ENCODE measurements at places on chromosomes 12 and 14.
A peak's percentile ranks its signal among the peaks of the same experiment; 100 is the strongest.

- DNase-seq = no peak
These were observed 17.5 kb downstream of the GRIP1 start for GRCh38 chr12:66661357-66661756.

DNA sequence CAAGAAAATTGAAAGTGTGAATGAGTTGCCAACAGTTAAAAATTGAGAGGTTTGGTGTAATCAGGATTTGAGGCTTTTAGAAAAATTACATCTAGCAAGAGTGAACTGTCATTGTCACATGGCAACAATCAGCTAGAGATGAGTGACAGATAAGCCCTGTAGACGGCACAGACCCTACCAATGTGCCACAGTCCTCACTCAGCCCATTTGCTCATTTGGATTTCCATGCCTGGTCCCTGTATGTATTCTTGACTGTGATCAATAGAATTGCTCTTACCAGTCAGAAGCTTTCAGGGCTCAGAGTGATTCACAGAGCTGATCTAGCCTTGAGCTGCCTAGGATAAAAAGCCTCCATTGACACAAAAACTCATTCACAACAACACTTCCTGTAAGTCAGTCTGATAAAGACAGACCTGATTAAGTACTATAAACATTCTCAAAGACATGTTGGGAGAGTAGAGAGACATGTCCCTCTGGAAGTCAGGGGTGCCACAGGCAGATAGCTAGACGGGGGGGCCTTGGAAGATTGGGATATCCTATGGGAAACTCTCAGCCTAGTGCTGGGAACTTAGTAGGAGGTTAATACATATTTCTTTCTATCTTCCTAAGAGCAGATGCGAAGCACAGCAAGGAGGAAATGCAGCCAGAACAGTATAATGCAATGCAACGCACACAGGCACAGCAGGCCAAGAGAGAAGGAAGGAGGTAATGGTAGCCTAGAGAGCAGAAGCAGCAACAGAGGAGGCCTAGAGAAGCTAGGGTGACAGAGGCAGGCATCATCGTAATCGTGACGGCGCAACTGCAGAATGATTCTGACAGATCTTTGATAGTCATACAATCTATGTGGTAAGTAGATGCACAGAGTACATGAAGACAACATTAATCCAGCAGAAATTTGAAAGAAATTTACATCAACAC is 2.0 kb upstream of the PELI2 start:
- DNase-seq = no peak

- DNase-seq = no peak
These were observed 97.7 kb downstream of the RMST start for GRCh38 chr12:97560350-97560749.

GRCh38 chr14:98328496-98328895 is 943.5 kb downstream of the BCL11B start:
- no peak for DNase-seq

DNA sequence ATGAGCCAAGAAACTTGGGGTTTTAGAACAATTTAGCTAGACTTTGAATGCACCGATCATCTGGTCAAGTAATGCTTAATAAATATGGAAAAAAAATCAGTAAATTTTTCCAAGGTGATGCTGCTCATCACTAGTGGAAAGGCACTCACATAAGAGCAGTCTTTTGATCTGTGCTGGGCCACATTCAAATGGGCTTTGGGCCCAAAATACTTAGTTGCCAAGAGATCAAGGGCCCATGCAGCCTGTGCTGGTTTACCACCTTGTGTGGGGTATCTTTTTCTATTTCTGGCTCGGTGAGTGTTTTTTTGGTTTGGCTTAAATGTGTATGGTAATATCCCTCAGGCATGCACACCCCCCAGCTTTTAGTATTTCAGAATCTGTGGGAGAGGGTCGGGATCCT is 943.2 kb downstream of the TMTC2 start:
- DNase-seq = no peak

GRCh38 chr14:54713379-54713778 is 146.5 kb downstream of the SAMD4A start:
- no peak for DNase-seq

- no peak for DNase-seq
These were observed 12.5 kb downstream of the AHNAK2 start for GRCh38 chr14:104965561-104966231.

DNA sequence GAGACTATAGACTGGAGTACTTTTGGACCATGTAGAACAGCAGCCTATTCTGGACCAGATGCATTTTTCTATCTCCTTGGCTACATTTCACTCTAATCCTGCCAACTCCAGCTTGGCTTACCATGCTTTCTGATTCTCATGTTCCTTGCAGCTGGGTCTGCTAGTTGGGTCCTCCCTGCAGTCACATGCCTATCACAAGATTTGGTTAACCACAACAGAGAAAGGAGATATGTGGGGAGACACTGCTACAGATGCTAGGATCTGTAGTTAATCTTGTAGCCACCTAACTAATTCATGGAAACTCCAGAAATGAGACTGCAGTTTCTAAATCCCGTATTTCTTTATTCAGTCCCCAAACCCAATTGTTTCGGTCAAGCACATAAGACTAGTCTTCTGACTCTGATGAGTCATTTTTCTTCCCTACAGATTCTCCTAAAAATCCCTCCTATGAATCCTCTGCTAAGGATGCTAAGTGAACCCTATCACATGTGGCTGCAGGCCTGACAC is 410.6 kb downstream of the DAD1 start:
- no peak for DNase-seq

DNA sequence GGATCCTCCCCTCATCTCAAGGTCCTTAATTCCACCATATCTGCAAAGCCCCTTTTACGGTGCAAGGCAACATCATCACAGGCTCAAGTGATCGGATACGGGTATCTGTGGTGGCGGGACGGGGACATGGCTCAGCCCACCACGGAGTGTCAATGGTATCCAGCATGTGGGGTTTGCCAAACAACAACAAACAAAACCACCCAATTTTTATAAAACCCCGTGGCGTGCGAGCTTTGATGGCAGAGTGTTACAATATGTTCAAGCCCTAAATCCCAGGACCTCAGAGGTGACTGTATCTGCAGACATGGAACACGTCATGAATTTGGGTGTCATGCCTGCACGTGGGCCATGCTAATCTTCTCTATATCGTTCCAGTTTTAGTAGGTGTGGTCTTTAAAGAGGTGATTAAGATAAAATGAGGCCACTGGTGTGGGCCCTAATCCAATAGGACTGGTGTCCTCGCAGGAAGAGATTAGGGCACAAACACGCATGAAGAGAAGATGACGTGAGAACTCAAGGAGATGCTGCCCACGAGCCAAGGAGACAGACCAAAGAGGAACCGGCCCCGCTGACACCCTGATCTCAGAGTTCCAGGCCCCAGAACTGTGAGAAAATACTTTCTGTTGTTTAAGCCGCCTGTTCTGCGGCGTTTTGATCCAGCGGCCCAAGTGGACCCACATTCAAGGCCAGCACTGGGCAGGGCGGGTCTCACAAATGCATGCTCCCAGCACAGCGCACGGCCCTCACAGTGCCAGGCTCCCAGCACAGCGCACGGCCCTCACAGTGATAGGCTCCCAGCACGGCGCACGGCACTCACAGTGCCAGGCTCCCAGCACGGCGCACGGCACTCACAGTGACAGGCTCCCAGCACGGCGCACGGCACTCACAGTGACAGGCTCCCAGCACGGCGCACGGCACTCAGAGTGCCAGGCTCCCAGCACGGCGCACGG is 6.7 kb upstream of the GOLGA3 start:
- DNase-seq = no peak

GRCh38 chr12:102913453-102914226 is 3.4 kb downstream of the PAH start:
- DNase-seq = no peak

- no peak for DNase-seq
These were observed 58.8 kb downstream of the PPP2R5C start for GRCh38 chr14:101820283-101820798.

DNA sequence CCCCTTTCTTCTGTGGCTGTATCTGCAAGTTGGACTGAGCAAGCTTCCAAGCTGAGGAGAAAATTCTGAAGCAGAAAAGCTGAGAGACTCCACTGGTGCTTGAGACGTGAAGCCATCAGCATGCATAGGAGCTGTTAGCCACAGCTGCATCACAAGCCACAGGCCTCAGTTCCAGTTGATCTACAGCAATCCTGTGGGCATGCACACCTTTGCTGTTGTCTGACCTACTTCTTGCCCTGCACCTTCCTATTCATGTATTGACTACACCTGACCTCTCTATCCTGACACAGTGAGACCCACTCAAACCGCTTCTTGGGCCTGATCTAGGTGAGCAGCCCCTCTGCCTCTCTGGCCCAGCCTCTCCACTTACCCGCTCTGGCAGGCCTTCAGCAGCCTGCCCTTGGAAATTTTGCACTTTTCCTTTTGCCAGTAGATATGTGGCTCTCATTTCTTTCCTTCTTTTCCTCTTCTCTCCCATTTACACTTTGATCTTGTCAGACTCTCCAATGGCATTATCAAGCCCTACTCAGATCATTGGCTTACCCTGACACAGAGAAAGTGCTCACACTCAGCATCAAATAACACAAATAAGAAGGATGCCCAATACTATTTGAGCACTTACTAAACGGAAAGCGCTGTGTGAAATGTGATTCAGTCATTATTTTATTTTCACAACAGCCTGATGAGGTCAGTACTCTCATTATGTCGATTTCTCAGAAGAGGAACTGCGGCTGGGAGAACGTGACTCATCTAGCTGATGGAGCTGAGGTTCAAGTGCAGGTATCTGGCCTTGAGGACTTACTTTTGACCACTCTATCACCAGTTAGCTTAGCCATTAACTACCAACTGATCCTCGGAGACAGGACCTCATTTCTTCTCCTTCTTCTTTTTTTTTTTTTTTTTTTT is 21.9 kb upstream of the PTGR2 start:
- DNase-seq = peak; percentile 79

DNA sequence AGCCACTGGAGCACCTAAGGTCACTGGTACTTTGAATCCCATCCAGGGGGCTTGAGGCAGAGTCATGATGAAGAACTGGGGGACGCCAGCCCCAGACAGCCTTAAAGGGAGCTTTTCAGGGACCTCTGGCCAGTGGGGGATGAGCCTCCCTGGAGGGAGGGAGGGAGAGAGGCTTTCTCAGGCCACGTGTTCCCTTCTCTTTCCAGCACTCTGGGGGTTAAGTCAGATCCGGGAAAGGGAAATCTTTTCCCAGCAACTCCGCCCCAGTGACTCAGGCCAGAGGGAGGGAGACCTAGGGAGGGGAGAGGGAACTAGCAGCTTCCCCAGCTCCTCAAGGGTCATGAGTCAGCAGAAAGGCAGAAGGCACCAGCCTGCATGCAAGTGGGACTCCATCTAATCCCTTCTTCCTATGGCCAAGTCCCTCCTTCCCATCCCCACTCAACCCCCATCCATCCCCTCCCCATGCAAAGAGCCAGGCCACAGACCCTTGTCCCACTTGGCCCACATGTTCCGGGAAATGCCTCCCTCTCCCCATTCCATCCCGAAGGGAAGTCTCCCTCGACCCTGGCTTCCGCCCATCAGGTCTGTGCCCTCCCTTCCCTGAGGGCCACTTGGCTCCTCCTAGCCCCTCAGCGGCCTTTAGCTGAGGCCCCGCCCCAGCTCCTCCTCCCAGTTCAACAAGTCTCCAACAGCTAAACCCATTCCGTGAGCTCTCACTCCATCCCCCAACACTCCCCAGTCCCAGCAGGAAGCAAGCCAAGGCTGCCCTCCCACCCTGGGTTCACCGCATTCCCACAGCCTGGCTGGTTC is 5.6 kb downstream of the TNFRSF1A start:
- peak; percentile 100 for DNase-seq

GRCh38 chr12:31846405-31846804 is 112.8 kb upstream of the RESF1 start:
- DNase-seq = no peak

- DNase-seq = peak; percentile 93
These were observed 261 bp upstream of the RNU7-1 start for GRCh38 chr12:6943389-6943721.

DNA sequence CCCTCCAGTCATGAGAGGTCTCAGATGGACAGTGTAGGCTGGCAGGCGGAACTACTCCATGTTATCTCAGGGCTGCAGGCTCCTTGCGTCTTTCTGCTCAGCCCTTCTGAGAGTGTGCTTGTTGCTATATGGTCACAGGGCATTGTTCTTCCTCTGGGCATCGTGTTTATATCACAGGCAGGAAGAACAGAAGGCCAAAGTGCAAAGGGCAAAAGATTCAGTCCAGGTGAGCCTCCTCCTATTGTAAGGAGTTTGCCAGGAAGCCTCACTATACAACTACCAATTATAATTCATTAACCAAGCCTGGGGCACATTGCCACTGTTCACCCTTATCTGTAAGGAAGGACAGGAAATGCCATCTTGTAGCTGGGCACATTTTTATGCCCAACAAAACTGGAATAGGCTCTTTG is 195.5 kb upstream of the KITLG start:
- peak; percentile 16 for DNase-seq

GRCh38 chr14:100303179-100303578 is 3.1 kb downstream of the SLC25A29 start:
- peak; percentile 34 for DNase-seq

GRCh38 chr12:130461839-130462557 is 124.3 kb downstream of the PIWIL1 start:
- no peak for DNase-seq

DNA sequence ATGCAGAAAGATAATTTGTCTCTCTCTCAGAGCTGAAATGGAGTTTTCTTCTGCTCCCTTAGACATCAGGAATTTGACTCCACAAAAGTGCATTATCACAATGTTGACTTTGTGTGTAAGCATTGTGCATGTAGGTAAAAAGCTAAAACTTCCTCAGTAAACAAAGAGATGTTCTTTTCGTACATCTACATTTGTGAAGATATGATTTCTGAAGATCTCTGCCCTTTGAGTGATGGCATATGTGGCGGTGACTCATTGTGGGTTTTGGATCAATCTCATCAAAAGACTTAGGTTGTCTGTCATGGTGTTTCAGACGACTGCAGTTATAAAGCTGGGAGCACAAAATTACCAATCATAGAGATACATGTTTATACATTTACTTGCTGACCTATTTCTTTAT is 411.4 kb upstream of the LMO3 start:
- DNase-seq = no peak

DNA sequence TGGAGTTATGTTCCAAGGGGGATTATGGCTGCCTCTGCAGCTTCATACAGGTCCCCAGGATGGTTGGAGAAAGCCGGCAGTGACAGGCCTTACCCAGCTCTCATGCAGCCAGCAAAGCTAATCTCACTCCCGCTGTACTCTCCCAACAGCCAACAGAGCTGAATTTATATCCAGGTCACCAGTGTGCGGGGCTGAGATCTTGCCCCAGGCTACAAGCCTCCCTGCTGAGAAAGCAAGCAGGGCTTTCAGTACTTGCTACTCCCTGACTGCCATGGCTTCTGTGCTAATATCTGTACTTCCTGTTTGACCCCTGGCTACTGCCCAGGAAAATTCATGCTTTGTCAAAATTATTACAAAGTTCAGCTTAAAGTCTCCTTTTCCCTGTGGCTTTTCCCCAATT is 92.9 kb downstream of the ATP23 start:
- DNase-seq = peak; percentile 26

- DNase-seq = no peak
These were observed 20.9 kb upstream of the IFNG-AS1 start for GRCh38 chr12:67968321-67968720.
